ENCODE measurements at places on chromosomes 11 and 22.

GRCh38 chr11:118184784-118185579 is 8.5 kb upstream of the SCN2B start:
- DNase-seq = no peak

DNA sequence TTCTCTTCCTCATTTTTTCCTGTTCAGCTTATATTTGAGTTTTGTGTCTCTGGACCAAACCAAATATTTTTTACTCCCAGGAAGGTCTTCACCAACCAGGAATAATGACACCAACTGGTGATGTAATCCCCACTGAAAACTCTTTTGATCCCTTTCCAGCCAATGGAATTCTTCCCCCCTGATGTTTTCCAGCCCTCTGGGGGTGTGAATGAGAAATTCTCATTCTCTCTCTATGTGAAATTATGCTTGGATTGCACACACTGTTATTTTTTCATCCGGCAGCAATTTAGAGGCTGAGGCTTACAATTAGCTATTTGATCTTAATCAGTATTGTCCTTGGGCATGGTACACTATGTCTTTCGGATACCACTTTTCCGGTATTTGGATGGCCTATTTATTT is 39.5 kb upstream of the SLC1A2 start:
- DNase-seq = no peak

DNA sequence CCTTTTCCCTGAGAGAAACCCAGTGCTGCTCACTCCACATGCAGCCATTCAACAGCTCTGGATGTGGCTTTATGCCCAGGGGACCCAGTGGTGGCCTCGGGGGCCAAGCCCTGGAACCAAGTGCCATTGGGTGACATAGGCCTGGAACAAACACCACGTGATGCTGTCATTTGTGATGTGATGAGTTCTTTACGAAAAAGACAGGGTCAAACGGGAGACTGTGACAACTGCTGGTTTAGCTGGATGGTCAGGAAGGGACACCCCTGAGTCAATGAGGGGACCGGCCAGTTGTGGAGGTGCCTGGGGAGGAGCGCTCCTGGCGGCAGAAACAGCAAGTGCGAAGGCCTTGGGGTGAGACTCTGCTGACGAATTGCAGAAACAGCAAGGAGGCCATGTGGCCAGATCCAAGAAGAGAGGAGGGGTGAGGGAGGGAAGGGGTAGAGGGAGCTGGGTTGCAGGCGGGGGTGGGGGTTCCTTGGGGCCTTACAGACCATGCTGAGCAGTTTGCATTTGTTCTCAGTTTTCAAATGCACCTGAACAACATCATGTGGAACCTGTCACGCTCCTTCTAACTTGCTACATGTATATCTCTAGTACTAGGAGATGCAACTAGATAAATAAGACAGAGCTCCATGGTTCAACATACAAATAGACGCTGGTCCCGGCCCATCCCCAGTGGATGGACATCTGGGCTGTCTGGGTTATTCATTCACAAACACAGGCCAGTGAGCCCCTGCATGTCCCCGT is 56.1 kb downstream of the IGLL5 start:
- no peak for DNase-seq

- DNase-seq = no peak
Measured at GRCh38 chr11:97880209-97880608, 1140.5 kb upstream of the CNTN5 start.

- no peak for DNase-seq
Measured at GRCh38 chr11:44533921-44534711, 31.3 kb upstream of the CD82 start.

DNA sequence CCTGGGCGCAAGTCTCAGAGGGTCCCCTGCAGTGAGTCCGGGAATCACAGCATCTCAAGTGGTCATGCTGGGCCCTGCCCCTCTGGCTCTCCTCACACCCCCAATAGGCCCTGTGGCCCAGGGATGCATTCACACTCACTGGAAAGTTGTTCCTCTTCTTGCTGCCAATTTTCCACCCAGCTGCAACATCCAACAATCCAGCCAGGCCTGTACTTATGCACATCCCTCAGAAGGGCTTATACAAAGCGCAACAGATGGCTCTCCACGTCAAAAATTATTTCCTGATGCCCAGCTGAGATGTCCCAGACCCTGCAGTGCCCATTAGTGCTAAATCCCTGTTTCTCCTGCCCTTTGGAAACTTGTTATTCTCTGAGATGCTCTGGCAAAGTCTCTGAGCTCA is 407.8 kb upstream of the NARS2 start:
- no peak for DNase-seq

DNA sequence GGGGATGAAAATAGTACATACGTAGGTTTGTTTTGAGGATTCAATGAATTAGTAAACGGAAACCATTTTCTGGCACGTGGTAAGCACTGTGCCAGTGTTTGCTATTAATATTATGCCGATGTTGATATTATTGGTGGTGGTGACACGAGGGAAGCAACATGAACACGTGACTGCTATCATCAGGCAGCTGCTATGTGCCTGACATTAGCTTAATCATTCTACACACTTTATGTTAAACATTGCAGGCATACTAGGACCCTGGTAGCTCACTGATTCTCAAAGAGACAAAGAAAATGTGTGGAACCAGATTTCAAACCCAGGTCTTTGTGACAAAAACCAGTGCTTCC is 656 bp downstream of the SRRD start:
- DNase-seq = no peak

- DNase-seq = no peak
Measured at GRCh38 chr11:6307876-6308275, 12.4 kb downstream of the CAVIN3 start.

- no peak for DNase-seq
Measured at GRCh38 chr11:114133548-114134329, 74.2 kb downstream of the ZBTB16 start.

GRCh38 chr11:120121914-120122473 is 15.9 kb downstream of the TRIM29 start:
- no peak for DNase-seq

DNA sequence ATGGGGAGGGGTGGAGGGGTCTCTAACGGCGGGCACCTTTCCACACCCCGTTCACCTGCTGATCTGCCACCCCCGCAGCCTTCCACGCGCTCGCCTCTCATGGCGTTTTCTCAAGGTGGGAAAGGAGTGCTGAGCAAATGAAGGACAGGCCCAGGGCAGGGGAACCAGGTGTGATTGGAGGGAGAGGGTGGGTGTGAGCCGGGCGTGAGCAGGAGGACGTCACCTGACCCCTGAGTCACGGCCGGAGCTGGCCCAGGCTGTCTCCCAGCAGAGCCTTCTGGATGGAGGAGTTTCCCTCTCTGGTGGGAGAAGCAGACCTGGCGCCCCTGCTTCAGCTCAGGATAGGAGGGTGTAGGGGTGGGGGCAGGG is 14.0 kb upstream of the ARHGAP8 start:
- no peak for DNase-seq

DNA sequence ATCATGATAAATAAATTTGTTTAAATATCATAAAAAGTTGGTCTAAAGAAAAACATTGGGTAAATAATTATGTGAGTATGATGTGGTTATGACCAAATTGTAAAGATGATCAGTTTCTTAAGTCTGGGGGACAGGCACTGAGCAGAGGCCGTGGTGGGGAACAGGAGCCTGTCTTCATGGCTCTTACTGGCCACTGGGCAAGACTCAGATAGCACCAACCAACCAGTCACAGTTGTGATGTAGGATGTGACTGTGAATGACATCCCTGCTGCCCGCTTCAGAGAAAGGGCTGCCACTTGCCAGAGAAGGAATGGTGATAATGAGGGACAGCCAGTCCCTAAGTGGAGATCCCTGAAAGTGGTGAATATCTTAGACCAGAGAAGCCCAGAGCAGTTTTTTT is 7.0 kb downstream of the PTPRJ start:
- no peak for DNase-seq

DNA sequence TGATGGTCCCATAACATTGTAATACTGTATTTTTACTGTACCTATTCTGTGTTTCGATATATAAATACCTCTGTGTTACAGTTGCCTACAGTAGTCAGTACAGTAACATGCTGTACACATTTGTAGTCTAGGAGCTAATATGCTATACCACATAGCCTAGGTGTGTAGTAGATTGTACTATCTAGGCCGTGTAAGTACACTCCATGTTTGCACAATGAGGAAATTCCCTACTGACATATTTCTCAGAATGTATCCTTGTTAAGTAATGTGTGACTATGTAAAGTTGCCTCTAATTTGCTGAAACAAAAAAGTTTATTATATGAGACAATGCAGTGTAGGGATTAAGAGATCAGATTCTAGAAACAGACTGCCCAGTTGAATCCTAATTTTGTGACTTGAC is 21.3 kb downstream of the CAPRIN1 start:
- no peak for DNase-seq

DNA sequence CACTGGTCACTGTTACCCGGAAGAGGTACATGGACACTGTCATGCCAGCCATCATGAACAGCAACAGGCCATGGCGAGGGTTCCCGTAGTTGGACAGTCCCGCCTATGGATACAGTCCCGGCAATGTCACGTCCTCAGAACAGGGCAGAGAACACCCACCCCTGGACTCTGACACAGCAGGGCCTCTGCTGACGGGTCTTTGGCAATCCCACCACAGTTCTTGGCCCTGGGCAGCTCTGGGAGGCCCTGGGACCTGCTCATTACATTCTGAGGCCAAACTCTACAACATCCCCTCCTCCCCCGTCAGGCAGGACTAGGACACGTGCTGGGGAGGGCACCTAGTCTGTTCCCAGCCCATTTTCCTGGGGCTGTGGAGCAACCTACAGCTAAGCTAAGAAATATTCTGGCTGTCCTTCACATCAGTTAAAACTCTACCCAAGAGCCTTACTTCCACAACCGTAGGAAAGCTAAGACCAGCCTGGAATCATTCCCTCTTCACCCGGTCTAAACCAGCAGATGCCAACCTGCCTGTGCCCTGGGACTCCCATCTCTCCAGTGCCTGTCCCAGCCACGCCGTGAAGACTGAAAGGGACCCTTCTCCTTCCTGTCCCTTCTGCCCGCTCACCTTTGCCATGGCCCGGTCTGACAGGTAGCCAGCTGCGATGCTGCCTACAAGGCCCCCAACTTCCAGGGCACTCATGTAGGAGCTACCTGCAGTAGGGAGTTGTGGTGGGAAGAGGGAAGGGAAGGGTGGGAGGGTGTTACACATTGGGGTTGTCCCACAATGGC is 4.5 kb downstream of the SLC37A4 start:
- no peak for DNase-seq

DNA sequence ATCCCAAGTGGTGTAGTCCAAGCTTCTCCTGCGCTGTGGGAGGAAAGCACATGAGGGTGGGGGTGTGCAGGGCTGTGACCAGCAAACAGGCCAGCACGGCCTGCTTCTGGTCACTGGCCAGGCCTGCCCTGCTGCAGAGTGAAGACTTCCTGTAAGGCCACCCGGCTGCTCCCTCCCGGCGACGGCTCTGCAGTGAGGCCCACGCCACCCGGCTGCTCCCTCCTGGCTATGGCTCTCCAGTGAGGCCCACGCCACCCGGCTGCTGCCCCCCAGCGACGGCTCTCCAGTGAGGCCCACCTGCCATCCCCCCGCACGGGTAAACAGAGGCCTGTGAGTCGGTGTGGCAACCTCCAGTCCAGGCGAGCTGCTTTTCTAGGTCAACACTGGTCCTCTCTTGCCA is 31.4 kb upstream of the BRSK2 start:
- DNase-seq = no peak

DNA sequence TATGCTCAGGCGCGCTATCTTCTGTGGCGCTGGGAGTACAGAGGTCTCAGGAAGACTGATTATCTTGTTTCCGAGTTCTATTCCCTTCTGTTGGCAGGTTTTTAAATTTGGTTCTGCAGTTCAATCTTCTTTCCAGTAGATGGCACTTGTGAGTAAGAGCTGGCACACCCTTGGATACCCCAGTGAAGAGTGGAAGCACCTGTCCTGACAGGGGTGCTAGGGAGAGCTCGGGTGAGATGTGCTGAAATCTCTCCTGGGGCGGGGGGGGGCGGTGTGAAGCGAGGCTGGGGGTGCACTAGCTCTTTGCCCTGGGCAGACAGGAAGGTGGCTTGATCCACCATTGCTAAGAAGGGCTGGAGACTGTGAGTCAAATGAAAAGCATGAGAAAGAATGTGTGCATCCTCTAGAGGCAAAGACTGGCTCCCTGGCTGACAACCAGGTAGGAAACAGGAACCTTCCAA is 679.9 kb upstream of the CCDC179 start:
- no peak for DNase-seq

GRCh38 chr11:122601141-122602125 is 54.1 kb upstream of the UBASH3B start:
- no peak for DNase-seq

DNA sequence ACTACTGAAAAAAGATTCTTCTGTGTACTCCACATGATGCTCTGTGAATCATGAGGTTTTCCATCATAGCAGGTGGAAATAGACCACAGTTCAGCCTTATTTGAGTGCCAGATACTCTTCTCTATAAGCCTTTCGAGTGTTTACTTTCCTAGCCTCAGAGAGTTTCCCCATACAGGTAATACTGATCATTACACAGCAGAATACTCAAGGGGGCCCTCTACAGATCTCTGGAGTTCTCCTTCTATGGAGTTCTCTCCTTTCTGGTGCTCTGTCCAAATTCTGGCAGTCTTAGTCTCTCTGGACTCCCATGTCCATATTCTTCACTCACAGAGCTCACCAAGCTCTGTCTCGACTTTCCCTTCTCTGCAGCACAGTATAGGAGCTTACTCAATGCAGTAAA is 175.7 kb upstream of the CARD18 start:
- DNase-seq = no peak

GRCh38 chr22:31211482-31211861 is 626 bp upstream of the LIMK2 start:
- DNase-seq = no peak

DNA sequence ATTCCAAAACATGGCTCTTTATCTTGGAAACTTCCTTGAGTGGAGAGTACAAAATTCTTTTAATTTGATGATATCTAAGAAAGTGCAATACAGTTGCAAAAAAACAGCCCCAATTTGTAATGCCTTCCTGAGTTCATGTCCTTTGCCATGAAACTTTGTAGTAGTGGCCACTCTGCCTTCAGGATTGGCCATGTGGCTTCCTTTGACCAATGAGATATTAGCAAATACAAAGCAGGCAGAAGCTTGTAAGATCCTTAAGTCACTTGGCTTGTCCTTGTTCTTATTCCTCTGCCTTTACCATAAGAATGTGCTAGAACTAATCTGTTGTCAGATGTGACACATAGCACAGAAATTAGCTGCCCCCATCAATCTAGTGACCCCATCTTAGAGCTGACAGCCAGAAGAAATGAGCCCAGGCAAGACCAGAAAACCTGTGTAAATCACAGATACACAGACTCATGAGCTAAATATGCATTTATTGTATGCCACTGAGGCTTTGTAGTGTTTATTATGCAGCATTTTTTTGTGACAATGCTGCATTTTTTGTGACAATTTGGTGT is 29.8 kb upstream of the BLID start:
- no peak for DNase-seq

GRCh38 chr11:98104249-98104648 is 916.5 kb upstream of the CNTN5 start:
- no peak for DNase-seq

GRCh38 chr22:48840112-48840949 is 987.3 kb downstream of the BRD1 start:
- DNase-seq = no peak

GRCh38 chr11:111905411-111905810 is 6.2 kb downstream of the CRYAB start:
- no peak for DNase-seq

GRCh38 chr22:17108256-17109112 is 12.7 kb downstream of the TMEM121B start:
- DNase-seq = no peak

- DNase-seq = no peak
Measured at GRCh38 chr22:24926849-24927579, 19.5 kb downstream of the LHFPL7 start.
